T-helper 2 cell treated with Interferon-gamma antibody and Interleukin-4, amounts not matched to agents 100 ng/mL and 5 ng/mL, for 36 hours (primary cell): ENCODE measurements at places on chromosomes 3 and 15. TPM values are rescaled to one million over a fixed set of nuclear protein-coding genes. Genes with fewer than 3 reads are reported as not detected.

The MUC13 gene
- total RNA-seq = not detected in 2 replicates

The IQCF5 gene
- total RNA-seq = not detected in 2 replicates

The SAMMSON gene
- total RNA-seq = not detected in 2 replicates

The TMEM212 gene
- total RNA-seq = not detected in 2 replicates

The PLA2G4E gene
- not detected in 2 replicates for total RNA-seq
